OCI-LY7 (cell line): ENCODE measurements at places on chromosomes 1 and 21.

DNA sequence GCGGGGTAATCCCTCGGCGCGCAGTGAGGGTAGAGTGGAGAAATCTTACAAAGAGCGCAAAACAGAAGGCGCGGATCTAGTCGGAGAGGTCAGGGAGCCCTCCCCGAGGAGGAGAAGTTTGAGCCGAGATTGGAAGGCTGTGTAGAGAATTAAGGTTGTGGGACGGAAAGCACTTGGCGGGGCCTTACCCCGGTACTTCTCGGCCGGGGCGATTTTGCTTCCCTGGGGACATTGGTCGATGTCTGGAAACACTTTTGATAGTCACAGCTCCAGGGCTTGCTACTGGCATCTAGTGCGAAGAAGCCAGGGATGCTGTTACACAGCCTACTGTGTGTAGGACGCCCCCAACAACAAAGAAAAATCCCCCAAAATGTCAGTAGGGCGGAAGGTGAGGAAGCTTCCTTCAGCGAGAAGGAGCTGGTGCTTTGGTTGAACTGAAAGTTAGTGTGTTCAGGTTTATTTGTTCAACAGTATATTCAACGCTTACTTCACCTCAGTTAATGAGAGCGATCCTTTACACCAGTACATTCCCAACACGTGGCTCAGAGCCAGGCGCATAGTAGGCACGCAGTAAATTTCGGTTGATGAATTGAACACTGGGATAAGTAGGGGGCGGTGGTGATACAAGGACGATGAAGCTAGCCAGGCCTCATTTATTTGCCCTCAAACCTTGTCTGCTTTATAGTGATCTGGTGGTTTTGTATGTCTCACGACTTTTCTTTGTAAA, 807 bp downstream of the CEP85 start:
- DNase-seq, result peak; percentile 31

- DNase-seq, result no peak
Observed at GRCh38 chr21:31204801-31205200, 139.3 kb downstream of the TIAM1 start.

- peak; percentile 47 for DNase-seq
Observed at GRCh38 chr1:44571712-44572571, 102.3 kb downstream of the TMEM53 start.

DNA sequence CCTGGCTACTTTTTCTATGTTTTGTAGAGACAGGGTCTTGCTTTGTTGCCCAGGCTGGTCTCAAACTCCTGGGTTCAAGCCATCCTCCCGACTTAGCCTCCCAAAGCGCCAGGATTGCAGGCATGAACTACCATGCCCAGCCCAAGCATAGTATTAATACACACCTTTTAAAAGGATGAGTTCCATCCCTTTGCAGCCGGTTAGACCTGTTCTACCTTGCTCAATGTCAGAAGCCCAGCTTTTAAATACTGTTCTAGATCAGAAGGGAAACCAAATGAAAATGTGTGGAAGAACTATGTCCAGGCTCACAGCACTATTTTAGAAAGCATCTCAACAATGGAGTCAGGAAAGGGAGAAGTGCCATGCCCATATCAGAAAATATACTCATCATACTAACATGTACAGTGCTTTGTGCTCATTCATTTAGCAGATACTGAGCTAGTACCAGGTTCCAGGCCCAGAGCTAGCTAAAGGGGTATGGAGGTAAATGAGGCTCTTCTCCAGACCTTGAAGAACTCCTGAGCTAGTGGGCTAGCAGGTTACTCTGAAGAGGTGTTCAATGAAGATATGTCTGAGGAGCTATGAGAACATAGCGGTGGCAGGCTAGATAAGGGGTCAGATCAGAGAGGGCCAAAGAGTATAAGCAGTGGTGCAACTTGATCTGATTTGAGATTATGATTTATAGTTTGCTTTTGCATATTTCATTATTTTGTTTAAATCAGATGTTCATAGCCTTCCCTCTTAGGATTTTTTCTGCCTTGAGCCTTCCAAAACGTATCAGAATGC, 78.2 kb downstream of the RNF220 start:
- no peak for DNase-seq

DNA sequence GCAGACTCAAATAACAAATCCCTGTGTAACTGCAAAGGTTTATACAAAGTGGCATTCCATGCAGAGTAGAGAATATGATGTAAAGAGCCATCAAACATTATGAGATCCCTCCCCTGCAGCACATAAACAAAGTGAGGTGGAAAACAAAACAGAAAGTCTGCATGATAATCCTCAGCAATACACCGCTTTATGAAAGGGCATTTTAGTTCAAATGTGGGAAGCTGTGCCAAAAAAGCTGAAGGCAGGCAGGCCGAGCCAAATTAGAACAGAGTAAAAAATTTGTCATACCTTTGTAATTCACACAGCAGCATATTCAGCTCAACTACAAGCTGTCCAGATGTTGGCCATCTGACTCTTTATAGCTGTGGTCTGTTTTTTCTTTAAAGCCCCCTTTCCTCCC, 113.5 kb downstream of the LHX9 start:
- DNase-seq, result no peak

DNA sequence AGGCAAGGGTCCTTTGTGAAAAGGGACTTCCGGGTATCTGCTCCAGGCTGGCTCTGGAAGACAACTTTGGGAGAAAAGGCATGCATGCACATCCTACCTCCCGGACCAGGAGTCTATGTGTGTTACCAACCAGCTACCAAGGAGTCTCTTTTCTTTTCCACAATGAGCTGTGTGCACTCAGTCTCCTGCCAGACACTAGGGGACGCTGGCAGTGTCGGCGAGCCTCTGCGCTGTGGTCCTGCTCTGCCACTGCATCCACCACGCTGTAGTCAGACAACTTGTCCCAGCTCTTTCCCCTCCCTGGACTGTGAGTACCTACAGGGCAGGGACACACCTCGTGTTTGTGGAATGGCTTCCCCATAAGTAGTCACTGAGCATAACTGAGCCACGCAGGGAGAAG, 5.1 kb upstream of the SSR2 start:
- DNase-seq, result peak; percentile 58

- peak; percentile 96 for DNase-seq
Observed at GRCh38 chr1:12040457-12041051, 21.3 kb downstream of the MIIP start.

DNA sequence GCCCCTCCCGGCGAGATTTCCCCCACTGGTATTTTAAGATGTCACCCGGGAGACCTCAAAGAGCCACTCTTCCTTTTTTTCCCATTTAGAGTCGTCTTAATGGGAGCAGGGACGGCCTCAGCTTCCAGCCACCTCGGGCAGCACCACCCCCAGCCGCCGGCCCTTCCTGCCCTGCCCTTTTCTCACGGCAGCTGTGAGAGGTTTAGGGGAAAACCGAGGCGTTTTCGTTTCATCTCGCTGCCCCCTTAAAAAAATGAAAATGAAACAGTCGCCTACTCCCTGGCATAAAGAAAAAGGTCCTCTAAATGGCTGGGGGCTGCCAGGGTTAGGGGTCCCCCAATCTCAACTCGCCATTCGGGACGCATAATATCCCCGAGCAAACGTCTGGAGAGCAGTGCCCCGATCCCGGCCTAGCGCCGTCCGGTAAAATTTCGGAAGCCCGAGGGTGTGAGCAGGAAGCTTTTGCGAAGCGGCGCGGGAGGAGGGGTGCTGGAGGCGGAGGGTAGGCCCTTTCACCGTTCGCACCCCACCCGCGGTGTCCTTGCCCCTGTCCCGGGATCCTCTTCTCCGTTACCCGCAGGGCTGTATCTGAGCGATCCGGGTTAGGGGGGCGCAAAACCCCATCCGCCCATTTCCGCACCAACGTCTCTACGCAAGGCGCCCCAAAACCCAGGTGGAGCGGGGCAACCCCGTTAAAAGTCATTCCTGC, 1.2 kb downstream of the RUNX3 start:
- DNase-seq, result peak; percentile 64
